ENCODE measurements at places on chromosomes 2 and 18.

- DNase-seq, result no peak
- H3K27ac ChIP-seq, result no peak overlapping the region
- H3K4me3 ChIP-seq, result no peak overlapping the region
- no peaks in the 10 kb centered on the region for H3K27me3 ChIP-seq
Observed at GRCh38 chr2:182229297-182229696, 197.5 kb downstream of the PDE1A start.

- no peak overlapping the region for H3K4me3 ChIP-seq
- no peaks in the 10 kb centered on the region for H3K36me3 ChIP-seq
- no peaks in the 10 kb centered on the region for H3K27me3 ChIP-seq
- no peak for DNase-seq
Observed at GRCh38 chr2:101781326-101781725, 83.8 kb downstream of the MAP4K4 start.

- H3K36me3 ChIP-seq, result no peaks in the 10 kb centered on the region
Observed at GRCh38 chr2:1856922-1857321, 112.6 kb upstream of the PXDN start.

DNA sequence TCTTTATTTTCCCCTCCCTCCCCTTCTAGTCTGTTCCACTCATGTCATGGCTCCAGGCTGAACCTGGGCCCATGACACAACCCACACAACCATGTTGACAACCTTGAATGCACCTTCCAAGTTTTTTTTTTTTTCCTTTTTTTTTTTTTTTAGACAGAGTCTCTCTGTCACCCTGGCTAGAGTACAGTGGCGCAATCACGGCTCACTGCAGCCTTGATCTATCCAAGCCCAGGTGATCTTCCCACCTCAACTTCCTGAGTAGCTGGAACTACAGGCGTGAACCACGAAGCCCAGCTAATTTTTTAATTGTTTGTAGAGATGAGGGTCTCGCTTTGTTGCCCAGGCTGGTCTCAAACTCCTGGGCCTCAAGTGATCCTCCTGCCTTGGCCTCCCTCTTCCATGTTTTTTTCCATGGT, 21.9 kb upstream of the ROCK2 start:
- no peak overlapping the region for H3K27ac ChIP-seq
- H3K36me3 ChIP-seq, result no peaks in the 10 kb centered on the region
- no peak for DNase-seq
- no peaks in the 10 kb centered on the region for H3K27me3 ChIP-seq
- peaks cover 8% of the 10 kb centered on the region for H3K4me1 ChIP-seq
- no peak overlapping the region for H3K4me3 ChIP-seq
